Tibial nerve (tissue), 4 donors: ENCODE measurements at places on chromosomes 11 and 22. TPM values are rescaled to one million over a fixed set of nuclear protein-coding genes. Genes with fewer than 3 reads are reported as not detected.

HIPK3 gene
- total RNA-seq, result 302 TPM

DNA sequence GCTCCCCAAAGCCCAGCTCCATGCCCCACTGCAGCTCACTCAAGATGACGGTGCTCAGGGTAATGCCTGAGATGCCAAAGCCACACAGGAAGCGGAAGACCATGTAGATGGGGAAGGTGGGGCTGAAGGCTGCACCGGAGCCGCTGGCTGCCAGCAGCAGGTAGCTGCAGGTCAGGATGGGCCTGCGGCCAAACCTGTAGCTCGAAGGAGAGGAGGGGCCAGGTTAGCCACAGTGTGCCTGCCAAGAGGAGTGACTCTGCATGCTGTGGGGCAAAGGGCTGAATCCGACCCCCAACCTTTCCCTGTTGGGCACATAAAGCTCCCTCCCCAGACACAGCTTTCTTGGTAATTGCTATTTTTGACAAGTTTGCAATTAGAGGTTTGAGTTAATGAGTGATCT, 14.9 kb upstream of the SLC22A6 start:
- DNase-seq, result no peak

BARX2 gene
- not detected for total RNA-seq

MGAT3 gene
- total RNA-seq, result 32.4 TPM

ADM2 gene
- total RNA-seq, result not detected

DNA sequence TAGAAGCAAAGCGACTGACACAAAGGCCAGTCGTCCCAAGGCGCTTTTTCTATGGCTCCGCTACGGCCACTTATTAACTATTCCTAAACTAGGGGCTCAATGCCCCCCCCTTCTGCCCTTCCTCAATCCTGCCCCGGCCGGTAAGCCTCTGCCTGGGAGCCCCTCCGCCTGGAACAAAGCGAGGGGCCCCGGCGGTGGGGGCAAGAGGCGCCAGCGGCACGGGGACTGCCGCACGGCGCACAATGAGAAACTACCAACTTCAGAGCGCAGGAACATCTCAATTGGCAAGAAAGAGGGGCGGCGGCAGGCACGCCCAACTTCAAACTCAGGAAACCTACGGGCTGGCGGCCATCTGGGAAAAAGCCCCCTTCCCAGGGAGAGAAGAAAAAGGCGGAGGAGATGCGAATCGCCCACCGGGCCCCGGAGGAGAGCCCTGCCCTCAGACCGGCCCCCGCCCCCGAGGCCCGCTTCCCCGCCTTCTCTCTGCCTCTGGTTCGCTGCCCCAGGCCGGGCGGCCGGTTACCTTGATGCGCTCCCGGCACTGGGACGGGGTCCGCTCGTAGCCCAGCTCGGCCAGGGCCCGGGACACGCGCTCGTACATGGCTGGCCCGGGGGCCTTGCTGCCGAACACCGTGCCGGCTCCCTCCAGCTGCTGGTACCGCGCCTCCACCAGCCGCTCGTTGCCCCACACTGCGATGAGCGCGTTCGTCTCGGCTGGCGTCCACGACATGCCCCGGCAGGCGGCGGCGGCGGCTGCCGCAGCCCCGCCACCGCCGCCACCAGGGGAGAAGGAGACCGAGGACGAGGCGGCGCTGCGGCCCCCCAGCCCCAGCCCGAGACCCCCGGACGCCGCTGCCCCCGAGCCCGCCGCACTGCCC, 619 bp downstream of the MSANTD2 start:
- DNase-seq, result no peak

GRCh38 chr22:35633520-35633919, 14.7 kb upstream of the APOL6 start:
- DNase-seq, result no peak

- no peak for DNase-seq
These were observed 2.1 kb upstream of the SMIM38 start for GRCh38 chr11:69153661-69154060.

DNA sequence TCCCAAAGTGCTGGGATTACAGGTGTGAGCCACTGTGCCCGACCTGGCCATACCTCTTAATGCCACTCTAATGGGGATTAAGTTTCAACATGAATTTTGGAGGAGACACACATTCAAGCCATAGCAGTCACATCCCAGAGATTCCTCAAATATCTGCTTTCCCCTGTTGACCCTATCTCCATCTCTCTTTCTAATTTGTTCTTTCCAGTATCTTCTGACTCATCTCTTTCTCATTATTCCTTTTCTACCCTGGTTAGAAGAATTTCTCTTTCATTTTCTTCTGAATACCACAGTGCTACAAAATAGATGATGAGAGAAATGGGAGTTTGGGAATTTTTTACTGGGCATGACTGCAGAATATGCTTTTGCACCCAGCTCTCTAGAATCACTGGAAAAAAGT, 5.1 kb downstream of the OR10V1 start:
- DNase-seq, result no peak
